ENCODE measurements at places on chromosomes 7 and 10.
A peak's percentile ranks its signal among the peaks of the same experiment; 100 is the strongest.

GRCh38 chr10:48533951-48534720 is 70.7 kb downstream of the ARHGAP22 start:
- no peaks in the 10 kb centered on the region for H3K27me3 ChIP-seq
- peaks cover 67% of the 10 kb centered on the region for H3K36me3 ChIP-seq
- DNase-seq: no peak

- peaks cover 7% of the 10 kb centered on the region for H3K4me1 ChIP-seq
- peak overlapping the region; percentile 74 for H3K27ac ChIP-seq
- no peaks in the 10 kb centered on the region for H3K27me3 ChIP-seq
- DNase-seq: peak; percentile 78
- no peak overlapping the region for H3K4me3 ChIP-seq
These were observed 15.7 kb downstream of the PPP1R3C start for GRCh38 chr10:91617072-91617609.

DNA sequence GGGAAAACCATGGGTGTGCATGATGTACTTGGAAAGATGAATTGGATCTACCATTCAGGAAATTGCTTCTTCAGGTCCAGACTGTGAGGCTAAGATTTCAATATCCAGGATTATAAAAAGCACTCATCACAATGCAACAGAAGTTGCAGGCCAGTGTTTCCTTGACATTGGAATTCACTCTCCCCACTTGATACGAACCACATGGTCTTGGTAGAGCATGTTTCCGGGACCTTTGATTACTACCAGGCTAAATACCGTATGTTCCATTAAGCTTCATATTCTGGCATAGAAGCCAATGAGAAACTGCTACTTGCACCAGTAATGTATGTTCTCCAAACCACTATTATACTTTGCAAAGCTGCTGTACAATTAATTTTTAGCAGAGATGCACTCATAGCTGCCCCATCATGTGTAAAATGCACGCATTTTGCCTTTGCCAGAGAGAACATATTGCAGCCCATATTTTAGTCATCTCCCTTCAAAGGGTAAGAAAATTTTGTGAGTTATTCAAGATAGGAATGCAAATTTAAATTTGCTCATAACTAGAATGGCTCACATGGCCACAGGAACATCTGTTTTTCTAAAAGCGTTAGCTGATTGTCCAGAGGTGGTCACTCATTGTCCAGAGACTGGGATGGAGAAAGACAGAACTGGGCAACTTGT is 8.1 kb downstream of the FRMD4A start:
- peaks cover 2% of the 10 kb centered on the region for H3K4me1 ChIP-seq
- no peak for DNase-seq
- H3K27me3 ChIP-seq: peaks cover 17% of the 10 kb centered on the region
- no peak overlapping the region for H3K27ac ChIP-seq

DNA sequence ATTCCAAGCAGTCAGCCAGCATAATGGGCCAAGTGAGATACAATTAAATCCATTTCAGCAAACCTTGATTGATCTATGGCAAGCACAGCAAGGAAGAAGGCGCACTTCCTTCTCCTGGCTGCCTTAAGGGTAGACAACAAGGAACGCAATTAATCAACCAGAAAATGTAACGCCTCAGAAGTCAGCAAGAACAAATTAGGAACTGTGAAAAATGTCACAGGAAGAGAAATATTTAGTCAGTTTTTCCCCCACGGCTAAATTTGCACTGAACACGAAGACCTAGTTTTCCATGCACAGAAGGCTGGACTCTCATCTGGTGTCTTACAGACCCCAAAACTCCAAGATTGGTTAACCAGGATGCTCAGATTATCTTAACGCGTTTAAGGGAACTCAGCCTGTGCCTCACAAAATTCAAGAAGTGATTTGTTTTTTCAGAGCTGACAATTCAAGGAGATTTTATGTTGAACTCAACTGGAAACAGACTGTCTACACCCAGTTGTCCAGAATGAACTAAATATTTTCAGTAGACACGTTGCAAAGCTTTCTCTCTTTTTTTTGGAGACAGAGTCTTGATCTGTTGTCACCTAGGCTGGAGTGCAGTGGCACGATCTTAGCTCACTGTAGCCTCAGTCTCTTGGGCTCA is 14.2 kb downstream of the SNX8 start:
- no peaks in the 10 kb centered on the region for H3K27me3 ChIP-seq
- no peak overlapping the region for H3K4me3 ChIP-seq
- no peak for DNase-seq
- no peak overlapping the region for H3K27ac ChIP-seq
- peaks cover 4% of the 10 kb centered on the region for H3K4me1 ChIP-seq

- no peak for DNase-seq
- peaks cover 44% of the 10 kb centered on the region for H3K27me3 ChIP-seq
- H3K27ac ChIP-seq: no peak overlapping the region
- peaks cover 2% of the 10 kb centered on the region for H3K4me1 ChIP-seq
These were observed 58.1 kb upstream of the MXI1 start for GRCh38 chr10:110149259-110149658.

DNA sequence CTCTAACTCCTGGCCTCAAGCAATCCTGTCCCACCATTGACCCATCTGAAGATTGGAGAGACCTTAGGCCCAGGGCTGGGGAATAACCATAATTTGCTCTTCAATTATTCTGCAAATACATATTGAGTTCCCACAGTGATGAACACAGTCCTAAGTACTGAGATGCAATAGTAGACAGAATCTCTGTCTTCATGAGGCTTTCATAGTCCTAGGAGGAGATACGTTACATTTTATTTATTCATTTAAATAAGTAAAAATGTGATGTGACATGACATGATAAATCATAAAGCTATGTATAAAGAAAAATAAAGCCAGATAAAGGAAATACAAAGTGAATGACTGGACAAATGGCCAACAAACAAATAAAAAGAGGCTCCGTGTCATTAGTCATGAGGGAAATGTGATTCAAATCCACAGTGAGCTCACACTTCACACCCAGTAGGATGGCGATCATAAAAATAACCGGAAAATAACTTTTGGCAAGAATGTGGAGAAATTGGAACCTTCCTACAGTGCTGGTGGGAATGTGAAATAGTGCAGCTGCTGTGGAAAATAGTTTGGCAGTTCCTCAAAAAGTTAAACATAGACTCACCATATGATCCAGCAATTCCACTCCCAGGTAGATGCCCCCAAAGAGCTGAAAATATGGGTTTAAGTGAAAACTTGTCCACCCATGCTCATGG is 52.1 kb upstream of the JCAD start:
- no peak overlapping the region for H3K27ac ChIP-seq
- no peak overlapping the region for H3K4me3 ChIP-seq
- H3K4me1 ChIP-seq: no peaks in the 10 kb centered on the region
- DNase-seq: no peak

- H3K4me1 ChIP-seq: peaks cover 6% of the 10 kb centered on the region
- no peak overlapping the region for H3K27ac ChIP-seq
- DNase-seq: no peak
- no peak overlapping the region for H3K4me3 ChIP-seq
These were observed 91.0 kb downstream of the ELFN1 start for GRCh38 chr7:1761097-1761496.

DNA sequence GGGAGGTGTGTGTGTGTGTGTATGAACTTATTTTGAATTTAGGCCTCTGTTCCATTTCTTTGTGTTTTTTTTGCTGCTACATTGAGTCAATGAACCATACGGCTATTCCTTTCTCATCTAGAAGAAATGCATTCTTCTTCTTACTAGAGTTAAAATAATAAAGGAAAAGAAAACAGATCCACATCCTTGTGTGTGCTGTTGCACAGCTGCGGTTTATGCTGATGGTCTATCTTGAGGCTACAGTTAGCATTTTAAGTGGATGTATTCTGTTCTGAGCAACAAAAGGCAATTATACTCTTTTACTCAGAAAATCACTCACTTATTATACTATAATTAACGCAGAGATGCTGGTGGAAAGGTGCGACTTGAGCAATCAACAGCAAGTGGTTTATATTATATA is 615.0 kb upstream of the MBL2 start:
- no peaks in the 10 kb centered on the region for H3K4me1 ChIP-seq
- H3K27me3 ChIP-seq: no peaks in the 10 kb centered on the region
- peak overlapping the region; percentile 53 for H3K27ac ChIP-seq
- no peak for DNase-seq

- H3K27ac ChIP-seq: no peak overlapping the region
- no peak overlapping the region for H3K4me3 ChIP-seq
- no peaks in the 10 kb centered on the region for H3K4me1 ChIP-seq
- no peak for DNase-seq
- H3K27me3 ChIP-seq: no peaks in the 10 kb centered on the region
These were observed 348.0 kb downstream of the SORCS1 start for GRCh38 chr10:106816318-106817085.

DNA sequence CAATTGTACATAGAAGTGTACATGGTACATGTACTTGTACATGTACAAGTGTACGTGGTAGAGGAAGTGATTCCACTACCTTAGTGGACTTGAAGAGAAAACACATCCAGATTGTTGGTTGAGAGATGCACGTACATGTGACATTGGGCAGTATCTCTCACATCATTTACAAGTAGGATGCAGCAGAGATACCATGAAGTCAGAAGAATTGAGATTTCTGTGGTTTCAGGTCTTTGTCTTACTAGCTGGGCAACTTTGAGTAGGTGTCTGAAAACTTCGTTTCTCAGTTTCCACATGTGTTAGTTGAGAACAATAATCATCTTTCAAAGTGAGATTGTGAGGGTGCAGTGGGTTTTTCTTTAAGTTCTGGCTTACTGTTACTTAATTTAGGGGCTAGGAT is 21.5 kb downstream of the CLDN12 start:
- no peaks in the 10 kb centered on the region for H3K36me3 ChIP-seq
- no peak overlapping the region for H3K4me3 ChIP-seq
- no peaks in the 10 kb centered on the region for H3K4me1 ChIP-seq
- no peaks in the 10 kb centered on the region for H3K27me3 ChIP-seq

- H3K36me3 ChIP-seq: peaks cover 3% of the 10 kb centered on the region
- peak overlapping the region; percentile 9 for H3K27ac ChIP-seq
- no peaks in the 10 kb centered on the region for H3K27me3 ChIP-seq
These were observed 158.4 kb downstream of the BBS9 start for GRCh38 chr7:33287738-33288137.

GRCh38 chr7:19024261-19024660 is 93.2 kb downstream of the TWIST1 start:
- peak overlapping the region; percentile 60 for H3K27ac ChIP-seq
- H3K27me3 ChIP-seq: no peaks in the 10 kb centered on the region

DNA sequence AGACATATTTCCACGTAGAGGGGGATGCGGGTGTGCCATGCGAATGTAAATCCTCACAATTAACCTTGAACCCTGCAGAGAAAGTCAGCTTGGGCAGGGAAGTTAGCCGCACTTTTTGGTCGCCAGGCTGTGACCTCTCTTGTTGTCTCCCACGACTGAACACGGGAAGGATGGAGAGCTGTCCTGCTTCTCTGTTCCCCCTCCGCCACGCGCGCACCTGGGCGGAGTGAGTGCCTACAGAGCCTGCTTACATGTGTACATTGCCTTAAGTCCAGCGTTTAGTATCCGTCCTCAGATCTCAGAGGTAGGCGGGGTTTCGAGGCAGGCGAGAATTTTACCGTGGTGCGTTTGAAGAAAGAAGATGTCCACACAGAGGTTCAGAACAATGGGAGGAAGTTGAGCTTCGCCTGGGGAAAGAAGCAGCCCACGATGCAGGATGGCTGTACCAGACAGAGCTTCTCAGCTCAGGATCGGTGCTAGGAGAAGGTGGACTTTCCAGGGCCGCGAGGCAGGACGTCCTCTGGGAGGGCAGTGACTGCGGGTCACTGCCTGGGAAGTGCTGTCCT is 482 bp upstream of the ERCC6 start:
- no peak for DNase-seq
- H3K27me3 ChIP-seq: no peaks in the 10 kb centered on the region
- no peaks in the 10 kb centered on the region for H3K36me3 ChIP-seq
- H3K4me1 ChIP-seq: peaks cover 13% of the 10 kb centered on the region
- peak overlapping the region; percentile 52 for H3K4me3 ChIP-seq

GRCh38 chr7:79334334-79334733 is 119.1 kb downstream of the MAGI2 start:
- no peak overlapping the region for H3K27ac ChIP-seq
- H3K36me3 ChIP-seq: no peaks in the 10 kb centered on the region
- no peaks in the 10 kb centered on the region for H3K27me3 ChIP-seq
- DNase-seq: no peak
- no peaks in the 10 kb centered on the region for H3K4me1 ChIP-seq

GRCh38 chr10:132793871-132794849 is 8.2 kb upstream of the NKX6-2 start:
- no peak overlapping the region for H3K4me3 ChIP-seq
- H3K27ac ChIP-seq: no peak overlapping the region
- peaks cover 2% of the 10 kb centered on the region for H3K4me1 ChIP-seq
- peaks cover 66% of the 10 kb centered on the region for H3K27me3 ChIP-seq
- no peaks in the 10 kb centered on the region for H3K36me3 ChIP-seq
- no peak for DNase-seq

DNA sequence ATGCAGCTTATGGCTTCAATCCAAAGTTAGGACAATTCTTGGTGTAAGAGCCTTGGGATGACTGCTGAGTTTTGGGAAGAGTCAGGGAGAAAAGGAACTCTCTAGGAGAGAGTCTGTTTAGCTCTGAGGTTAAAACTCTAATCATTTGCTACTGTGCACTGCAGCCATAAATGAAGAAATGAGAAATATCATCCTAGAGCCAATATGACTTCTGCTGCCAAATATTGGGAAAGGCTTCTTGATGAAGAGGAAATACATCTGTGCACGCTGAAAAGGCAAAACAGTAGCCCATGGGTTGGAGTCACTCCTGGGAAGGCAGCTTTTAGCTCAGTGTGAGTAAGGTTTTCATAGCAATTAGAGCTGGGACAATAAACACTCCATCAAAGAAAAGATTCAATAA is 308.8 kb downstream of the SFMBT2 start:
- H3K4me1 ChIP-seq: no peaks in the 10 kb centered on the region
- H3K27ac ChIP-seq: no peak overlapping the region
- no peak overlapping the region for H3K4me3 ChIP-seq

GRCh38 chr7:126843336-126843735 is 409.4 kb downstream of the GRM8 start:
- H3K4me3 ChIP-seq: no peak overlapping the region
- no peaks in the 10 kb centered on the region for H3K4me1 ChIP-seq
- no peak for DNase-seq
- H3K27ac ChIP-seq: no peak overlapping the region
- no peaks in the 10 kb centered on the region for H3K27me3 ChIP-seq

DNA sequence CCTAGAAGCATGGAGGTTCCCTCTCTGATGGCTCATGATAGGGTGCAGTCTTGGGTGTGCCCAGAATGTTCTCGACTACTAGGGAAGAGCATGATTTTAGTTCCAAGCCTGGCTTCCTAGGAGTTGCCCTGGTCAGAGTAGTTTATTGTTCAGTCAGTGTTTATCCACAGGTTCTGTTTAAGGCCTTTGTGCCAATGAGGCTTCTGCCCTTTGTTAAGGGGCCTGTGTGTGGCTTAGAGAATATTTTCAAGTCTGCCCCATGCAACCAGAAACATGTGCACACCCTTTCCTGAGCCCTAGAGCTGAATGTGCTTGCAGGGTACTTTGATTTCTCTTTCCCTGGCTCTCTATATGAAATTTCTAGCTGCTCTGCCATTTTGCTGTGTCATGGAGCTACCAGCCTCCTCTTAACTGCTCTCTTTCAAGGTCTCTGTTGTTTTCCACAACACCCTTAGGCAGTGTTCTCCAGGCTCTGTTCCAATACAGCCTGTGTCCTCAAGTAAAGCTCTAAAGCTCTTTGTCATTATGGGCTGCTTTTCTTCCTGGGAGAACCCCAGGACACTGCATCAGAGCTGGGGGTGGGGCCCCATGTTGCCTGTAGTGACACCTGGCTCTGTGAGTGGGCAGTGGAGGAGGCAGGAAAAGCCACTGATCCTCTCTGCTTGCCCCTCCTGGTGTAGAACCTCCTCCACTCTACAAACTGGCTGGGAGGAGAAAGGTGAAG is 34.1 kb upstream of the TSPAN33 start:
- H3K4me1 ChIP-seq: peaks cover 6% of the 10 kb centered on the region
- H3K27me3 ChIP-seq: peaks cover 48% of the 10 kb centered on the region
- peak; percentile 42 for DNase-seq
- H3K4me3 ChIP-seq: no peak overlapping the region

All from mesenchymal stem cell (in vitro differentiated cells and primary cell).